ENCODE measurements at places on chromosomes 3 and 15.

DNA sequence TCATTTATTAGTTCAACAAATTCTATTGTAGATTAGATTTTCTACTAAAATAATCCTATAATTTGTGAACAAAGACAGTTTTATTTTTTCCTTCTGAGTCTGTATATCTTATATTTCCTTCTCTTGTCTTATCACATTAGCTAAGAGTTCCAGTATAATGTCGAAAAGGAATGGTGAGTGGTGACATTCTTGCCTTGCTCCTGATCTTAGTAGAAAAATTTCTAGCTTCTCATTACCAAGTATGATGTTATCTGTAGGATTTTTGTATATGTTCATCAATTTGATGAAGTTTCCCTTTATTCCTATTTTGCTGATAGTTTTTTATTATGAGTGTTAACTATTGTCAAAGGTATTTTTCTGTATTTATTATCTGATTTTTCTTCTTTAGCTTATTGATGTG is 756.6 kb upstream of the BCHE start:
- H3K4me1 ChIP-seq, result no peaks in the 10 kb centered on the region
- H3K36me3 ChIP-seq, result no peaks in the 10 kb centered on the region
- H3K4me3 ChIP-seq, result no peak overlapping the region
- no peak for DNase-seq
- no peaks in the 10 kb centered on the region for H3K27me3 ChIP-seq

DNA sequence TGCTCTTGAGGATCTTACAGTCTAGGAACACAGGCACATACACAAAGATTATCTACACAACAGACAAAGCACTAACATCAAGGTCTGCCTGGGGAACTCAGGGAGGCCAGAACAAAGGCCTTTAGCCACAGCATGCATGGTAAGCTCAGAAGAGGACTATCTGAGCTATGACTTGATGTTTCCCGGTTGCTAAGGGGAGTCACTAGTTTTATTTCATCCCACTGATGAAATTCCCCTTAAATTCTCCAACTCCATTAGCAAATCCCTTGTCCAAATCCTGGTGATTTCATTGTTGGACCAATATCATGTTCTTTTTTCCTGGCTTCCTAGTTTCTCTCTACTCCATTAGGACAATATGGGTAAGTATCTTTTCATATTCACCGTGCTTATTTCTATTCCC is 23.3 kb downstream of the FBN1 start:
- peaks cover 27% of the 10 kb centered on the region for H3K36me3 ChIP-seq
- H3K27ac ChIP-seq, result no peak overlapping the region
- peaks cover 31% of the 10 kb centered on the region for H3K4me1 ChIP-seq
- no peak overlapping the region for H3K4me3 ChIP-seq

DNA sequence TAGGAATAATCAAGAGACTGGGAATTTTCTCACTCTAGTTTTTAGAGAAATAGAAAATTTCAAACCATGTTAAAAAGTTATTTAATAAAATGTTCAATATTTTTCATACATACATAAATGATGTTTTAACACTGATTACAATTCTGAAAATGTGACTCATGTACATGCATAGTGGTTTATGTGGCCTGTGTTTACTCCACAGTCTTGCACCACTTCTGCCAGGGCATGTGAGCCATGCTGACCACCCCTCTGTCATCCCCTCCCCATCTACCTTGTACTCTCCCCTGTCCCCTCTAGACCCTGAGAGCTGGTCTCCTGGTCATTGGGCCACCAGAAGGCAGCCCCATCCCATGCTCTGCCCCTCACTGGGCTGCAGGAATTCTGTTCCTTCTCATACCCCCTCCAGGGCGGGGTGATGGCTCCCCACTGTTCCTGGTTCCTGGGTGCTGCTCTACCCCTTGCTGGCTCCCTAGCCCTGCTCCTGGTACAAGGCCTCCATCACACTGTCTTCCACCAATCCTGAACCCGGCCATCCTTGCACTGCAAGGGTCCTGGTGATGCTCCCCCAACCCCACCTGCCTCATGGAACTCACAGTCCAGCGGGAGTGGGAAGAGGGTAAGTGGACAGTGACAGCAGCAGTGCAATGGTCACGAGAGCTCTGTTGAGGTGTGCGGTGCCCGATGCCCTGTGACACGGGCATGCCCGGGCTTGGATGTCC is 24.2 kb upstream of the SLC41A3 start:
- no peak overlapping the region for H3K27ac ChIP-seq
- no peaks in the 10 kb centered on the region for H3K36me3 ChIP-seq
- DNase-seq, result no peak

DNA sequence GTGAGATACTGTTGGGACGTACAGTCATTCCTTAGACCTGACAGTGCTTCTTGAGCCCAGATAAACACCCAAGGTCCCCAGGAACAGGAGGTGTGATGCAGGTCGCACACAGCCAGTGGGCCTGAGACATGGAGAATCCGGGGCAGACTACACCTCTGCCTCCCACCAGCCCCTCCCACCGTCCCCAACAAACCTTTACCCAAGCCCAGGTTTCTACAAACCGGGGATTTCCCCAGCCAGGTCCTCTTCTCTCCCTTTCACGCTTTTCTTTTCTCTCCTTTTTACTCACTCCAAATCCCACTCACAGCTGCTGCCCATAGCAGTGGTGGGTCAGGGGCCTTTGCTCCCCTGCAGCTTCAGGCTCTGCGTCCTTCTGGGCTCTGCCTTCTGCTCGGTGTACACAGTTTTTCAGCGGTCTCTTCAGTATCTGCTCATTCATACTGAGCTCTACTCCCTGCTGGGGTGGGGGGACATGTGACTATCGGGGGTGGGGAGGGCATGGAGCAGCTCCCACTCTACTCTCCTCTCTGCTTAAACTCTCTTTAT is 4.8 kb upstream of the PCSK6 start:
- H3K27ac ChIP-seq, result no peak overlapping the region
- H3K4me1 ChIP-seq, result no peaks in the 10 kb centered on the region
- H3K27me3 ChIP-seq, result peaks cover 17% of the 10 kb centered on the region
- no peak for DNase-seq
- H3K4me3 ChIP-seq, result no peak overlapping the region
- no peaks in the 10 kb centered on the region for H3K36me3 ChIP-seq

- H3K4me1 ChIP-seq, result peaks cover 25% of the 10 kb centered on the region
- peaks cover 50% of the 10 kb centered on the region for H3K36me3 ChIP-seq
- H3K4me3 ChIP-seq, result no peak overlapping the region
Observed at GRCh38 chr3:33392703-33393125, 47.5 kb downstream of the UBP1 start.

- DNase-seq, result peak; percentile 33
- H3K27ac ChIP-seq, result no peak overlapping the region
- H3K27me3 ChIP-seq, result peaks cover 67% of the 10 kb centered on the region
- peak overlapping the region; percentile 52 for H3K4me3 ChIP-seq
- H3K4me1 ChIP-seq, result peaks cover 9% of the 10 kb centered on the region
Observed at GRCh38 chr3:169668957-169669741, 5.6 kb upstream of the MECOM start.

- H3K4me1 ChIP-seq, result no peaks in the 10 kb centered on the region
- no peaks in the 10 kb centered on the region for H3K36me3 ChIP-seq
- H3K27ac ChIP-seq, result no peak overlapping the region
- peaks cover 7% of the 10 kb centered on the region for H3K27me3 ChIP-seq
- no peak for DNase-seq
Observed at GRCh38 chr3:48225587-48225986, 2.3 kb downstream of the CAMP start.

DNA sequence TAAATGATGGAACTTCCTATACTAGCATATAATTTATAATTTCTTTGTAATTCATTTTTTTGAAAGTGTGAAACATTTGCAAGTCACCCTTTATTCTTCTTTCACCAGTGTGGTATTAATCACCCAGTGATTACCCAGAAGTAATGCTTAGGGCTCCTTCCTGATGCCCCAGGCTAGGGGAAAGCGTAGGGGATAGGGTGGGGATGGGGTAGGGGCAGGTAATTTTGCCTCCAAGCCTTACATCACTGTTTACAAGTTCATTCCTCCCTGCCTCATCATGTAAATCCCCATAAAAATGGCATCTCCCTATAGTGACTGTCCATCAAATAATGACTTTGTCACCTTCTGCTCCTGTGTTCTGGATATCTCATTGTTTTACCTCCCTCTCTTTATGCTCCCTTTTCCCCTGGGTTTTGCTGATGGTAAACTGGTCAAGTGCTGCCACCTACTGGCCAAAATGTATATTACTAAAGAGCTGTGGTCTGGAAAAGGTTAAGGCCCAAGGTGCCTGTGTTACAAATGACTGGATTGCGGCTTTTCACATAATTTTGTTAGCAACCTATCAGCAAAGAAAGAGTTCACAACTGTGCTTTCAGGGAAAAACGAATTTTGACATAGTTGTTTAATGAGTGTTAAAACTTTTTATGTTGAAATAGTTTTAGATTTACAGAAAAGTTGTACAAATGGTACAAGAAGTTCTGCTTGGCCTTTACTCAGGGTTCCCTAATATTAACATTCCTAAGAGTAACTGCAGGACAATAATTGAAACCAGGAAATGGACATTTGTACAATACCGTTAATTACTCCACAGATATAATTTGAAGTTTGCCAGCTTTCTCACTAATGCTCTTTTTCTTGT is 54.7 kb downstream of the ONECUT1 start:
- no peaks in the 10 kb centered on the region for H3K27me3 ChIP-seq
- no peak overlapping the region for H3K4me3 ChIP-seq
- no peaks in the 10 kb centered on the region for H3K4me1 ChIP-seq
- DNase-seq, result peak; percentile 43

GRCh38 chr3:128736601-128737000 is 10.6 kb downstream of the RAB7A start:
- DNase-seq, result peak; percentile 44
- H3K4me1 ChIP-seq, result no peaks in the 10 kb centered on the region
- H3K36me3 ChIP-seq, result no peaks in the 10 kb centered on the region

GRCh38 chr15:61499376-61499775 is 270.3 kb upstream of the RORA start:
- no peaks in the 10 kb centered on the region for H3K36me3 ChIP-seq
- H3K4me1 ChIP-seq, result no peaks in the 10 kb centered on the region

- peaks cover 7% of the 10 kb centered on the region for H3K27me3 ChIP-seq
- peaks cover 2% of the 10 kb centered on the region for H3K4me1 ChIP-seq
- no peak for DNase-seq
- no peak overlapping the region for H3K4me3 ChIP-seq
Observed at GRCh38 chr15:92492551-92493115, 99.0 kb downstream of the ST8SIA2 start.

DNA sequence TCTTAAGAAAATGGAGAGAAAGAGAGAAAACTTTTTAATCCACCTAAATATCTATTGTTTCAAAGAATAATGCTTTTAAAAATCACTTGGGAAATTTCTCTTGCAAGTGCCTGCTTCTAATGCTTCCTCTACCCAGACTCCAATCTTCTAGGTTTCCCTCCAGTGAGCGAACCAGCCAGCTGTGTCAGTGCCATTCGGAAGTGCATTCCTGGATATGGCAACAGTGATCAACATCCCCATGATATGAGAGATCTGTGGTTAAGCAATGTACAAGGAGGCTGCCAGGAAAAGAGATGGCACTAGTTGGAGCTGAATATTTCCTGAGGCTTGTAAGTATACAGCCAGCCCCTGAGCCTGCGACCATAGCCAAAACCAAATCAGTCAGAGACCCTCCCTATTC is 53.3 kb upstream of the KCNMB2 start:
- no peak for DNase-seq
- no peak overlapping the region for H3K27ac ChIP-seq
- H3K4me3 ChIP-seq, result no peak overlapping the region
- H3K36me3 ChIP-seq, result no peaks in the 10 kb centered on the region

DNA sequence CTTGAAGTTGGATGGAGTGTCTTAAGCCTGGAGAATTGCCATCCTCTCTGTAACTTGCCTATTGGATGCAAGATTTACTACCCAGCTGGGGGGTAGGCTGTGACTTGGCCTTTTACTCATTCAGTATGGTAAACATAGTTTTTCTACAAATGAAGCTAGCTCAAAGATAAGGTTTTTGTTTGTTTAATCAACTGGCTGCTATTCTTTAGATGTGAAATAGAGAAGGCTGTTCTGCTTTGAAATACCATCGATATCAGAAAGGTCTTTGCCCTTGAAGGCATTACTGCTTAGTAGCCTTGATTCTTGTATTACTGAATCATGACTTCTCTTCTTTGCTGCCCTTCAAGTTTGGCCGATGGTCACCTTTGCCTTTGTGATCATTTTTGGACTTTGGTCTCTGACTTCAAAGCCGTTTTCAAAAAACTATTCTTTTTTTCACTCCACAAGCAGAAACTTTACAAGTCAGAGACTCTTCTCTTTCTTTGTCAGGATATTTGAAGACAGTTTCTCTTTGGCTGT is 83.1 kb downstream of the GAP43 start:
- no peaks in the 10 kb centered on the region for H3K27me3 ChIP-seq
- no peaks in the 10 kb centered on the region for H3K36me3 ChIP-seq
- no peak overlapping the region for H3K27ac ChIP-seq
- no peak overlapping the region for H3K4me3 ChIP-seq

DNA sequence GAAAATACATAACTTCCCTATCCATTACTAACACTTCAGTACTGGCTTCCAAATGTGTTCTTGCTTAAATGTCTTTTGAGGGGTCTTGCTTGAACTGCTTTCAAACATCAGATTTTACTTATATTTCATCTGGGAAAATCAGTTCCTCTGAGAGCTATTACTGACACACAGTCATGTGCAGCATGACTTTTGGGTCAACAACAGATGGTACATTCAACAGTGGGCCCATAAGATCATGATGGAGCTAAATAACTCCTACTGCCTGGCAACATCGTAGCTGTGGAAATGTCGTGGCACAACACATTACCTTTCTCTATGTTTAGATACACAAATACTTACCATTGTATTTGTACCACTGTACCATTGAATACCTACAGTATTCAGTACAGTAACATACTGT is 43.8 kb downstream of the WWTR1 start:
- no peak overlapping the region for H3K27ac ChIP-seq
- H3K4me3 ChIP-seq, result no peak overlapping the region

DNA sequence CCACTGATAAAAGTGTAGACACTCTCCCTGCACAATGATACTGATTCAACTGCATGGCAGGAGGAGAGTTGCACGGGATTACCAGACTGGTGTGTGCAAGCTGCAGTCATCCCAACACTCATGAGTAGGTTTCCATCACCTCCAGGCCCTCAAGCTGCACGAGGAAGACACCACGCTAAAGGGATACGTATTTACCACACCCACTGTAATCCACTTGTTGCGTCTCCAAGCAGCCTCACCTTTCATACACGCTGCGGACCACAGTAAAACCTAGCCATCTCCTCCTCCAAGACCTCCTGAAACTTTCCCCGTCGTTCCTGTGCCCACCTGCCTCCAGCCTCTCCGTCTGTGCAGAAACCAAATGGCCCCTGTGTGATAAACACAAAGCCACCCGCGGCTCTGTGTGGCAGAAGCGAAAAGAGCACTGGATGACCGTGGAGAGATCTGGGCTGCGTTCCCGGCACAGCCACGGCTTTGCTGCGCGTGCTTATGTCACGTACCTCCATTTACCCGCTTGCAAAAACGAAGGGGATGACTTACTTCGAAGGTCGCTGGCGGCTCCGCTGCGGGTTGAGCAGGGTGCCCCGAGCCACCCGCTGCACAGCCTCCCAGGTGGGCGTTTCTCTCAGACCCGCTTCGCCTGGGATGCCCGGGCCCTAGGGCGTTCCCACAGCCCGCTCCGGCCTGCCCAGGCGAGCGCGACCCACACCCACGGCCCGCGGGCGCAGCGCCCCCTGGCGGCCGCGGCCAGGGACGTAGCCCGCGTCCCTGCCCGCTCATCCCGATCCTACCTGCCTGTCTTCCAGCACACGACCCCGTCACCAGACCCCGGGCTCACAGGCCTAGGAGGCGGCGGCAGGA is 643 bp downstream of the ABCC5 start:
- H3K4me1 ChIP-seq, result peaks cover 13% of the 10 kb centered on the region
- H3K27me3 ChIP-seq, result no peaks in the 10 kb centered on the region
- H3K4me3 ChIP-seq, result peak overlapping the region; percentile 95
- no peak for DNase-seq

GRCh38 chr3:193605876-193606275 is 12.9 kb downstream of the OPA1 start:
- H3K27ac ChIP-seq, result no peak overlapping the region
- peaks cover 2% of the 10 kb centered on the region for H3K36me3 ChIP-seq
- H3K4me3 ChIP-seq, result no peak overlapping the region
- H3K27me3 ChIP-seq, result no peaks in the 10 kb centered on the region

All from astrocyte (in vitro differentiated cells and primary cell).